CD4-positive, alpha-beta T cell treated with Interleukin-4 for 1 hour (primary cell): ENCODE measurements at places on chromosomes 4 and X.

- no peak for DNase-seq
Measured at GRCh38 chrX:53047228-53047627, 1.4 kb upstream of the GPR173 start.

- no peak for DNase-seq
Measured at GRCh38 chr4:121632636-121633035, 64.1 kb downstream of the ANXA5 start.

- DNase-seq: no peak
Measured at GRCh38 chr4:1321946-1322650, 24.9 kb upstream of the UVSSA start.

DNA sequence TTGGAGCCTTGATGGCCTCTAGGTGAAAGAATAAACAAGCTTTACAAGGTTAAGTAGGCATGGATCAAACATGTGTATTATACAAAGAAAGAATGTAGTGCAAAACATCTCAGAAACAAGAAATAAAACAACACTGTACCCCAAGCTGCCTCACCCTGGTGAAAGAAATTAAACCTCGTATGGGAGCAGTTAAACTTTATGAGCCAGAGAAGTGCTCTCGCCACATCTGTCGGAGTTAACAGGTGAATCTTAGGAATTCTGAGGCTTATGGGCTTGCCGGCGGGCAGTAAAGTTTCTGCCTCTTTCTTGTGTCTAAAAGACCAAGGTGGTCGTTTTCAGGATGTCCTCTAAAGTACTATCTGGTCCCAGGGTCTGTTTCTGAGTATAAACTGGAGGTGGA, 34.0 kb upstream of the ARSH start:
- DNase-seq: no peak

DNA sequence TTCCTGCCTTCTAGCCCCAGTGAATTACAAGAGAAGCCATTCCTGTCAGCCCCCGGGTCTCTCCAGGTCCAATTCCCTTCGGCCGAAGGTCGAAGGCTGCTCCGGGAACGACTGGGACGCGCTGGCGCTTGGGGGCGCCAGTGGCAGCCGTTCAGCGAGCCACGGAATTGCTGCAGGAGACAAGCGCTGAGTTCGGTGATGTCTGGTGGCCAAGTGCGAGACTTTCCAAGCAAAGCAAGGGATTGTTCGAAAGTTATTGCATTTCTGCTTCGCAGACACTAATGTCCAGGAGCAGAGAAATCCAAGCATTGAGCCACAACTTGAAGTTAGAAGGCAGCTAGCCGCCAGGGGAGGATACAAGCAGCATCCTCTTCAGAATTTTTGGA, 1.1 kb upstream of the DKK2 start:
- no peak for DNase-seq

GRCh38 chrX:46624090-46624786, 50.7 kb downstream of the CHST7 start:
- no peak for DNase-seq

DNA sequence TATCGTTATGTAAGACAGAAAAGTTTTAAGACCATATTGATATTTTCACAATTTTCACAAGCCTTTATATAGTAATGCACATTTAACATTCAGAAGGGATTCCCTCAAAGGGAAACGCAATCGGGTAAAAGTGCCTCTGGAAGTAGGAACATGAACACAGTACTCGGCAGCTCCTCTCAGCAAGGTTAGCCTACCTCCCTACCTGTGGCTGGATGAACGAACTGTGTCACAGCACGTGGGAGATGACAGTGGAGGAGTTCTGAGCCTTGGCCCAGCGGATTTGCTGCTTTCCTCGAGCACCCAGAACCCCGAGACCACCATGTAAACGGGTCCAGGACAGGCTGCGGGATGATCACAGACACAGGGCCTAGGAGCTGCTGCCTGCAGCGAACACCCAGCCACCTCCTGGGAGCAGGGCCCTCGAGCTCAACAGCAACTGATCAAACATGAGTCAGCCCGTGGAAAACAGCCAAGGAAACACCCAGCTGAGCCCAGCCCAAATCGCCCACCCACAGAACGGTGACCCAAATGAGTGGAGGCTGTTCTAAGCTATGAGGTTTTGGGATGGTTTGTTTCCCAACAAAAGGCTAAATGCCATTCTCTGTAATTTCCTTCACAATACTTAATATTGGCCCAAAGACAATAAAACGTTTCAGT, 30.4 kb downstream of the FAT1 start:
- no peak for DNase-seq

- DNase-seq: no peak
Measured at GRCh38 chr4:185742766-185743165, 69.2 kb downstream of the SORBS2 start.

- no peak for DNase-seq
Measured at GRCh38 chrX:50581405-50581804, 110.8 kb upstream of the DGKK start.

DNA sequence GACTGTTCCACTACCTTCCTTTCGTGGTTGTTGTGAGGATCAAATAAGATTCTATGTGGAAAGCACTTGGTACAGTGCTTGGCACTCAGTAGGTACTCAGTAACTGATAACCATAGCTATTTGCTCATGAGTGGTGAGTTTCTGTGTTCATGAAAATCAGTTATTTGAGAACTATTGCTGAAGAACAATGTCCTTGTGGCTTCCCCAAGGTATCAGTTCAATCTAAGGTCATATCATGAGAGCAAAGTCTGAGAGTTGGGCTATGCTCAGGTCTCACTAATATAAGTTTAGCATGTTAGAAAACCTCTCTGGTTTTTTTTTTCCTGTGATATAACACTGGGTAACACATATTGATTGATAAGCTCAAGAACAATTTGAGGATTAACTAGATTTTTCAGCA, 147.8 kb downstream of the GRIA3 start:
- no peak for DNase-seq

- DNase-seq: no peak
Measured at GRCh38 chr4:18441203-18441590, 419.6 kb upstream of the LCORL start.

DNA sequence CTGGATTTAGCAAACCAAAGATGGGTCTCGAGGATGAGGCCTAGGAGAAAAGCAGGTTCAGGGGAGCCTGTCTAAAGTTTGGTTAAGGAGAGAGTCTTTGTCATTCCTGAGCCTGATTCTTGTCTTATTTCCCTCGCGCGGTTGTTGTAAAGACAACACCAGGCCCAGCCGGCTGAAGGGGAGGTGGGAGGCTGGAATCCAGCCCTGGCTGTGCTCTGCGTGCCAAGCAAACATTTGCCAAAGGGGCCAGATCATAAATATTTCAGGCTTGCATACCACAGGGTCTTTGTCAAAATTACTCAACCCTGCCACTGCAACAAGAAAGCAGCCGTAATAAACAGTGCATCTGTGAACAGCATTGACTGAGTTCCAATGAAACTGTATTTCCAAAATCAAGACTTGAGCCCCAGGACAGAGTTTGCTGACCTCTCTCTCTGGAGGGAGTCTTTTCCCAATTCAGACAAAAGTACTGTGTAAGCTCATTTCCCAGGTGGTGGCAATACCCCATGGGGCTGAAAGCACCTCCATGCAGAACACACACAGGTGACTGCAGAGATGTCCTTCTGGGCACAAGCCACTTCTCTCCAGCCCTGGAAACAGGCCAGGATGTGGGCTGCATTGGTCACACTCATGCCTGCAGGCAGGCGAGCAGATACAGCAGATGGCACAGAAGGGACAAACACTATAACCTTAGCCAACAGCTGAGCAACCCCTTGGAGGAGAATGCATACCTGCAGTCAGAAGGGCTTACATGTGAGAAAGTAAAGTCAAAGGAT, 320.3 kb downstream of the STK32B start:
- no peak for DNase-seq

GRCh38 chr4:83207497-83208101, 77.0 kb downstream of the COQ2 start:
- DNase-seq: no peak
